SJSA1 (cell line): ENCODE measurements at places on chromosomes 13 and 19.

- H3K4me1 ChIP-seq, result no peaks in the 10 kb centered on the region
- no peak for DNase-seq
These were observed 259.5 kb downstream of the NHLRC3 start for GRCh38 chr13:39297664-39298171.

DNA sequence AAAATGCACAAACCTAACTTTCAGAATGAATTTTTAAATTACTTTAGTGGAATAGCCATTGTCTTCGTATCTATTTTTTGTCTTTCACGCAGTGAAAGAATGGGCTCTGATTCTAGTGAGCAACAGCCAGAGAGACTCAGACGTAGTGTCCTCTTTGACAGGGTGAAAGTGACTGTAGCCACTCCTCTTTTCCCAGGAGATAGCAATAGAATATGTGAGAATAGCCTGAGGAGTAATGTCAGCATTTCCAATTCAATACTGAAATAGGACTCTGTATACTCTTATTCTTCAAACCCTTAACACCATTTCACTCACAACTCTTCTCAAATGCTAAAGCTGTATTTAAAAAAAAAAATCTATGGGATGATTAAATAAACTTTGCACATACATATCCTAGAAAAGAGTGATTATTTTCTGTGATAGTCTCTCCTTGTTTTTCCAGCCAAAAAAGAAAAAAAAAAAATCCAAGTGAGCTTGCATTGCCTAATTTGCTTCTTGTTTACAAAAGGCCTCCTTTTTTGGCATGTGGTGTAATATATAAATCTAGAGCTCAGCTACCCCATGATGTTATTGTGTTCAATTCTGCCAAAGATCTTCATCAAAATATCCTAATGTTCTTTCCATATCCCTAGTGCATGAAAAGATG is 626.1 kb upstream of the SLITRK6 start:
- no peak overlapping the region for H3K4me3 ChIP-seq
- H3K27ac ChIP-seq, result no peak overlapping the region
- H3K27me3 ChIP-seq, result no peaks in the 10 kb centered on the region
- DNase-seq, result no peak
- no peaks in the 10 kb centered on the region for H3K36me3 ChIP-seq

GRCh38 chr19:55684946-55685681 is 10.1 kb downstream of the EPN1 start:
- peaks cover 85% of the 10 kb centered on the region for H3K36me3 ChIP-seq
- no peaks in the 10 kb centered on the region for H3K27me3 ChIP-seq
- no peaks in the 10 kb centered on the region for H3K4me1 ChIP-seq
- no peak overlapping the region for H3K4me3 ChIP-seq
- no peak for DNase-seq

GRCh38 chr19:14611051-14611450 is 28.2 kb downstream of the CLEC17A start:
- no peaks in the 10 kb centered on the region for H3K4me1 ChIP-seq
- no peaks in the 10 kb centered on the region for H3K27me3 ChIP-seq
- no peak overlapping the region for H3K4me3 ChIP-seq
- no peak for DNase-seq
- no peaks in the 10 kb centered on the region for H3K36me3 ChIP-seq

DNA sequence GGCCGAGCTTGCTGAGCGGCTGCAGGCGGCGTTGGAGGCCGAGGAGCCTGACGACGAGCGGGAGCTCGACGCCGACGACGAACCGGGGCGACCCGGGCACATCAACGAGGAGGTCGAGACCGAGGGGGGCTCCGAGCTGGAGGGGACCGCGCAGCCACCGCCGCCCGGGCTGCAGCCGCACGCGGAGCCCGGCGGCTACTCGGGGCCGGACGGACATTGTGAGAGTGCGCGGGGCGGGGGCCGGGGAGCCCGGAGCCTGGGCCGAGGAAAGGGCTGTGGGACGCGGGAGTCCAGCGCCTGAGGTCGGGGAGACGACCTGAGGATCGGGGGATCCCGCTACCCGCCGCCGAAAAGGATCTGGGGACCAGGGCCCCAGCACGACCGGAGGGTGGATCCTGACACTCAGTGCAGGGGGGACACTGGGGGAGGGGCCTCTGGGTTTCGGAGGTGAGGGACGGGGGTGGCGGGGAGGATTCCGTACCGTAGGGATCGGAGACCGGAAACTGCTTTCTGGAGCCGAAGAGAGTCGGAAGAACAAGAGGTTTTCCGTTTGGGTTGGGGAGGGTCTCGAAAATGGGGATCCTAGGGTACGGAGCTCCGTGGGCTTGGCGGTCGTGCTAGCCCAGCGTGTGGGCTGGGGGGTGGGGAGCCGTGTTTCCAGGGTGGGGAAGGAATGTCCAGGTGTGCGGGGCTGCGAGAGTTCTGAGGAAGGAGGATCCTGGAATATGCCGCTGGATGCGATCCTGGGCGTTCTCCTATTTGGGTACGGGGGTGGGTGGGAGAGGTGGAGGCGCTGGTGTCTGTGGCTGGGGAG is 616 bp downstream of the HNRNPUL1 start:
- H3K36me3 ChIP-seq, result peaks cover 67% of the 10 kb centered on the region
- DNase-seq, result no peak
- peaks cover 23% of the 10 kb centered on the region for H3K4me1 ChIP-seq
- H3K4me3 ChIP-seq, result peak overlapping the region; percentile 87

- H3K4me1 ChIP-seq, result peaks cover 35% of the 10 kb centered on the region
- DNase-seq, result no peak
- H3K27me3 ChIP-seq, result no peaks in the 10 kb centered on the region
These were observed 57.6 kb upstream of the MEDAG start for GRCh38 chr13:30848332-30849027.

GRCh38 chr19:55149078-55150003 is at the start of gene TNNT1:
TSS of gene TNNT1 (minus strand) at chr19:55149206. CDS start at chr19:55147157, 2,049 bp downstream.
- H3K4me1 ChIP-seq, result no peaks in the 10 kb centered on the region
- no peak within 1 kb of the TSS for H3K4me3 ChIP-seq
- H3K27me3 ChIP-seq, result peaks cover 29% of the 10 kb centered on the region
- H3K27ac ChIP-seq, result no peak within 1 kb of the TSS
- H3K36me3 ChIP-seq, result no peaks in the 10 kb centered on the region
- DNase-seq, result no peak
